ENCODE measurements at places on chromosomes 7 and 10.

DNA sequence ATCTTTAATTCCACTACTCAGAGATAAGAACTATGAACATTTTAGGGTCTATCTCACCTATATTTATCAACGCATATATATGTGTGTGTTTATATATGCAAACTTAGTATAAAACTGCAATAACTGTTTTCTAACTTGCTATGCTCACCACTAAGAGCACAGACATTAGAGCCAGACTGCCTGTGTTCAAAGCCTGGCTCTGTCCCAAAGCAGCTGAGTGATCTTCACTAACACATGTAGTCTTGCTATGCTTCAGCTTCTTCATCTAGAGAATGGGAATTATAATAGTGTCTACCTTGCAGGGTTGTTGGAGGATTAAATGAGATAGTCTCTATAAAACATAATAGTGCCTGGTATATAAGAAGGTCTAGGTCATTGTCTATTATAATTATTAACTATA lies 165.5 kb downstream of the MAGI2 start:
- DNase-seq = no peak

DNA sequence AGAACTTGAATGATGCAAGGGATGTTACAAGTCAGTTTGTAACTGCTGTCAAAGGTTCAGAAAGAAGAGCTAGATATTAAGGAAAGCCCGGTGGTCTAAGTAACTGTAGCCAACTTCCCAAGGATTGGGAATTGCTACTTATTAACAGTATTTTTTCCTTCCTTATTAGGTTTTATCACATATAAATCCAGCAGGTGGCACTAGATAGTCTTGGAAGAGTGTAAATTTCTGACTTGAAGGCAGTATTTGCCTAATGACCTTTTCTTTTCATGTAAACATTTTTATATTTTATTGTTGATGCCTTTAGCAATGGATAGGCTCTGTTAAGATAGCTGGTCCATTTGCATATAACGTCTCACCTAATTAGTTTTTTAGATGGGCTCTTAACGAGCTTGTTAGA lies 51.2 kb downstream of the ANLN start:
- no peak for DNase-seq

- DNase-seq = no peak
Measured at GRCh38 chr10:95579835-95580535, 18.8 kb upstream of the SORBS1 start.

- no peak for DNase-seq
Measured at GRCh38 chr7:155961241-155962190, 149.3 kb upstream of the SHH start.

- DNase-seq = no peak
Measured at GRCh38 chr10:64261676-64262075, 740.5 kb downstream of the REEP3 start.

DNA sequence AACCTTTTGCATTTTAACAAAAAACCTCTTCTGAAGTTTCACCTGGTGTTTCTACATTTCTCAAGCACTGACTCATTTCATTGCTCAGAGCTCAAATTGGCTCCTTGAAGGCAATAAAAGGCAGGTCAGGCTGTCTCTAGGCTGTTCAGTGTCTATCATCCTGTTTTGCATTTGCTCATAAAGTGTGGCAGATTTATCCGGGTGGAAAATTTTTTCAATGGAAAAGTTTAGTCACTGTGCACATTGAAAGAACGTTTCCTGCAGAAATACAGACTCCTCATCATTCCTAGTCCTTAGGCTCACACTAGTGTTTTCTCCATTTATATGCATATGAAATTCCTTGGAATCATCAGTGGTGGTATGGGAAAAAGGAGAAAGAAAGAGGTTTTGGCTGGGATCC lies 114.2 kb upstream of the DGKB start:
- no peak for DNase-seq

All from activated naive CD4-positive, alpha-beta T cell treated with anti-CD3 and anti-CD28 coated beads, Interleukin-2, amount 10 ng/mL, durations not matched to agents 7 days and 5 days (primary cell).